H1 (cell line): ENCODE measurements at places on chromosomes 16 and 17. TPM values are rescaled to one million over a fixed set of nuclear protein-coding genes. Genes with fewer than 3 reads are reported as not detected.

Gene KRT16
- not detected in 2 replicates for total RNA-seq

Gene RANGRF
- total RNA-seq = 36.9 and 39.4 TPM in 2 replicates

Gene CPHXL2
- not detected in 2 replicates for total RNA-seq

Gene BICDL2
- 14.3 and 15.9 TPM in 2 replicates for total RNA-seq

DNA sequence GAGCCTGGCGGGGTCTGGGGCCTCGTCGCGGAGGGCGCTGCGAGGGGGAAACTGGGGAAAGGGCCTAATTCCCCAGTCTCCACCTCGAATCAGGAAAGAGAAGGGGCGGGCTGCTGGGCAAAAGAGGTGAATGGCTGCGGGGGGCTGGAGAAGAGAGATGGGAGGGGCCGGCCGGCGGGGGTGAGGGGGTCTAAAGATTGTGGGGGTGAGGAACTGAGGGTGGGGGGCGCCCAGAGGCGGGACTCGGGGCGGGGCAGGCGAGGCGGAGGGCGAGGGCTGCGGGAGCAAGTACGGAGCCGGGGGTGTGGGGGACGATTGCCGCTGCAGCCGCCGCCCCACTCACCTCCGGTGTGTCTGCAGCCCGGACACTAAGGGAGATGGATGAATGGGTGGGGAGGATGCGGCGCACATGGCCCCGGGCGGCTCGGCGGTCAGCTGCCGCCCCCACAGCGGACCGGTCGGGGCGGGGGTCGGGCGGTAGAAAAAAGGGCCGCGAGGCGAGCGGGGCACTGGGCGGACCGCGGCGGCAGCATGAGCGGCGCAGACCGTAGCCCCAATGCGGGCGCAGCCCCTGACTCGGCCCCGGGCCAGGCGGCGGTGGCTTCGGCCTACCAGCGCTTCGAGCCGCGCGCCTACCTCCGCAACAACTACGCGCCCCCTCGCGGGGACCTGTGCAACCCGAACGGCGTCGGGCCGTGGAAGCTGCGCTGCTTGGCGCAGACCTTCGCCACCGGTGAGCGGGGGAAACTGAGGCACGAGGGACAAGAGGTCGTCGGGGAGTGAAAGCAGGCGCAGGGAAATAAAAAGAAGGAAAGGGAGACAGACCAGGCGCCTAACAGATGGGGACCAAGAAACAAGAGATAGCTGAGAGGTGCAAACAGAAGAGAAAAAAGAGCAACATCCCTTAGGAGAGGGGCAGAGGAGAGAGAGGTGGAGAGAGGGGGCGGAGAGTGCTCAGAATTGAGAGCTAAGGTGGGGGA, at the start of gene PNMT:
Gene PNMT (plus strand): TSS at position 509 of the 980 bp plus-strand sequence. CDS start 23 bp downstream, at position 532.
- no peak for DNase-seq

DNA sequence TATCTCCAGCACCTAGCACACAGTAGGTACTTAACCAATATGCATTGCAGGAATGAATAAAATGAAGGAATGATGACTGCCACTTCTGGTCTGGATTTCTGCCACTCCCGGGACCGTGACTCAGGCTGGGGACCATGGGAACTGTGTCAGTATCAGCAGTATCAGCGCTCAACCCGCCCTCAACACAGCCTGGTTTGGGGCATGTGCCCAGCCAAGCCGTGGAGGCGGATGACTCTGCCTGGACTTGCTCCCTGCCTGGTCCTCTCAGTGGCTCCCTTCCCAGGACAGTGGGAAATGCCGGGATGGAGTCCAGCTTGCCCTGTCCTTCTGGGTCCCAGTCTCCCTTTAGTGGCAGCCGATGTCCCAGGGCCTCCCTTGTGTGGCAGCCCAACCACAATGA, 55.1 kb downstream of the SRCIN1 start:
- no peak for DNase-seq

DNA sequence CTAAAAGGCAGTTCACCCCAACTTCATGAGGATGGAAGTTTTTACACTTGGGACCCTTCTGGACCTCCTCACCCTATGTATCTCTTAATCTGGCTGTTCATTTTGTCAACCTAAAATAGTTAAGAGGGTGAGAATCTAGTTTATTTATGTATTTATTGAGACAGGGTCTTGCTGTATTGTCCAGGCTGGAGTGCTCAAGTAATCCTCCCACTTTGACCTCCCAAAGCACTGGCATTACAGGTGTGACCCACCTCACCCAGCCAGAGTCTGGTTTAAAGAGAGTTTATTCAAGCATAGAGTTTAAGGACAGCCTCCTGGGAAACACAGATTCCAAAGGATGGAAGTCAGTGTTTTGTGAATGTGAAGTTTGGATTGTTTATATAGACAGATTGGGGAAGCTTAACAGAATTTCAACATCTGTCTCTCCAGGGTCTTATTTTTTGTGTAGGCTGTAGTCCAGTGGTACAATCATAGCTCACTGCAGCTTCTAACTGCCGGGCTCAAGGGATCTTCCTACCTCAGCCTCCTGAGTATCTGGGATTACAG, 8.0 kb upstream of the APPBP2 start:
- DNase-seq = no peak

DNA sequence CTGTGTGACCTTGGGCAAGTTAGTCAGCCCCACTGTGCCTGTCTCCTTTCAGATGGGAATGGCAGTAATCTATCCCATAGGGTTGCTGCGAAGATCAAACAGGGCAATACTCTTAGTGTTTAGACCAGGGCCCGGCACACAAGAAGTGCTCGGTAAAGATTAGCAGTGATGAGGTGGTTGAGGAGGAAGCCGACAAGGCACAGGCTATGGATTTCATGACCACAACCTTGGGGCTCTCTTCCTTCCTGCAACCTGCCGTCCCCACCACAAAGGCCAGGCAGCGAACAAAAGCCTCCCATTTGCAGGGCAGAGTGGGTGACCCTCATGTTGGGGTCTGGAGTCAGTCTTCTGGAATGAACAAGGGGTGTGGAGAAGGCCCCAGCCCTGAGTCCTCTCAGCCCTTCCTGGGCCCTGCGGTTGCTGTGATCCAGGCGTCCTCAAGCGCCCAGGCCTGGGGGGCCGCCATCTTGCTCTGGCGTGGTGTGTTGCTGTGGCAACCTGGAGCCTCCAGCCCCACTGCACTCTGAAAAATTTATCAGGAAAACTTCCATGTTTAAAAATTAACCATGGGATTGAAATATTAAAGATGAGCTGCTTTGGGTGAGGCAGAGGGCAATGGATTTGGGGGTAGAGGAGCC, 9.8 kb downstream of the ADAM11 start:
- no peak for DNase-seq

- no peak for DNase-seq
Observed at GRCh38 chr16:82808036-82808435, 181.3 kb downstream of the CDH13 start.

- no peak for DNase-seq
Observed at GRCh38 chr16:81686391-81687130, 92.5 kb upstream of the PLCG2 start.

DNA sequence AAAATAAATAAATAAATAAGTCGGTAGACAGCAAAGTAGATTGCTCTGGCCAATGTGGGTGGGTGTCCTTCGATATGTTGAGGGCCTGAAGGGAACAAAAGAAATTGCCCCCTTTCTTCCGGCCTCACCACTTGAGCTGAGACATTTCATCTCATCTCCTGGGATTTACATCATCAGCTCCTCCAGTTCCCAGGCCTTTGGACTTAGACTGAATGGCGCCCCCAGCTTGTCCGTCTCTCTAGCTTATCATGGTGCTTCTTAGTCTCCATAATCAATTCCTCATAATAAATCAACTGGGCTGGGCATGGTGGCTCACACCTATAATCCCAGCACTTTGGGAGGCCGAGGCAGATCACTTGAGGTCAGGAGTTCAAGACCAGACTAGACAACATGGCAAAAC, 13.8 kb upstream of the HAP1 start:
- DNase-seq = no peak

DNA sequence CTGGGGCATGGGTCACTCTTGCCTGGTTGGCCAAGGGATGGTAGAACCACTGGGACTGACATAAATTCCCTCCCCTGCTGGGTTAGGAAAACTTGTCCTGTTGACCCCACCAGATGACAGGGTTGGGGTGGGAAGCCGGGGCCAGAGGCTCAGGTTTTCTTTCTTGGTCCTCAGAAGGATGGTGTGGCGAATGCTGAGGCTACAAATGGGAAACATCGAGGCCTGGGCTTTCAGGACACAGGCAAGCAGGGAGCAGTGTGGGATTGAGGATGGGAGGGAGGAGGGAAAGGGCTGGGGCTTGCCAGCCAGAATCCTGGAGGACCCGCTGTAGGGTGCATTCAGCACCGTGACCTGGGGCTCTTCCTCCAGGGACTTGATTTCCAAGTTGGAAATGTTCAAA, 14.5 kb upstream of the PLEKHG4 start:
- DNase-seq = no peak

- DNase-seq = no peak
Observed at GRCh38 chr16:57522960-57523359, 13.4 kb downstream of the CCDC102A start.

- no peak for DNase-seq
Observed at GRCh38 chr16:67526149-67526791, 2.4 kb upstream of the RIPOR1 start.
